HEK293T (cell line): ENCODE measurements at places on chromosomes 7 and 10.

DNA sequence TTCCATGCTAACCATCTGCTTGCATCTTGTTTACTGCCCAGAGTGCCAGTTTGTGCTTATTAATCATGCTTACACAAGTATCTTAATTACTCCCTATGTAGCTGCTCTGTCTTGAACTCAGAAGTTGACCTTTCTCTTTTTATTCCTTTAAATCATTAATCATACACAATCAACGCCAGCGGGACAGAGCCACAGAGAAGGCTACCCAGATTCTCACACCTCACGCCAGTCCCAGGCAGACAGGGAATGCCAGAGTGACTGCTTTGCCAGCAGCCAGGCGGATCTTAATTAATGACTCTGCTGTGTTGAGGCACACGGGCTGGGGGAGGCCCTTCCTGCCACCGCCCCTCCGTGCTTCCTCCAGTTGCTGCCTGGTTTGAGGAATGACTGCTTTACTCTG, 229.4 kb downstream of the LRMDA start:
- DNase-seq: no peak

GRCh38 chr7:137636376-137636775, 210.4 kb downstream of the DGKI start:
- no peak for DNase-seq

DNA sequence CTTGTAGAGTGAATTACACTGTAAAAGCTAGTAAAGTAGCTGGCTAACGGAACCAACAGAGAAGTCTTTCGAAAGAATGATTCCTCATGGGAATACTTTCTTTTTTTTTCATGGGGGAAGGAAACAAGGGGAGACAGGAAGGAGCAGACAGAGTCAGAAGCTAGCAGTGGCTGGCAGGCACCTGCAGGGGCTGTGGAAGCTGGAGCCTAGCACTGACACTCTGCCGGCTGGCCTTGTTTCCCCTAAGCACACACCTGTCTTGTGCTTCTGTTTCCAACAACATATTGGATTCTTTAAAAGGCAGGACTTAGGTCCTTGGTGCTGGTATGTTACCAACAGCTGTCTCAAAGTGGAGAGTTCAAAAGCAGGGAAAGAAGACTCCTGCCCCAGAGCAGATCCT, 24.7 kb downstream of the NOD1 start:
- DNase-seq: no peak

DNA sequence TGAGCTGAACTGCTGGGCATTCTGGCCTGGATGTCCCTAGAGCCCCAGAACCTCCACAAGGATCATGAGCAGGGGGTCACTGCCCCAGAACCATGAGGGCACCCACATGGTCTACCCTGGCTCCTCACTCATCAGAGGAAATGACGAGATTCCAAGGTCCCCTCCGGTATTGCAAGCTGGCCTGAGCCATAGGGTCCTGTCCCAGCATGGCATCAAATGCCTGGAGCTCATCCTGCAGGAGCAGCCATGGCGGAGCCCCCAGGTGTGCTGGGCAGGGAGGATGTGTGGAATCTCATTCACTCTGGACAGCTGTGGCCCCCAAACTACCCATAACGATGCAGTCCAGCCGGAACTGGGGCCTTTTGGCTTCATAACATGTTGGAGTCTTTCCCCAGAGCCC, 66.6 kb upstream of the ANTXRL start:
- no peak for DNase-seq

- DNase-seq: no peak
These were observed 85.4 kb upstream of the RHOBTB1 start for GRCh38 chr10:61029411-61029810.

DNA sequence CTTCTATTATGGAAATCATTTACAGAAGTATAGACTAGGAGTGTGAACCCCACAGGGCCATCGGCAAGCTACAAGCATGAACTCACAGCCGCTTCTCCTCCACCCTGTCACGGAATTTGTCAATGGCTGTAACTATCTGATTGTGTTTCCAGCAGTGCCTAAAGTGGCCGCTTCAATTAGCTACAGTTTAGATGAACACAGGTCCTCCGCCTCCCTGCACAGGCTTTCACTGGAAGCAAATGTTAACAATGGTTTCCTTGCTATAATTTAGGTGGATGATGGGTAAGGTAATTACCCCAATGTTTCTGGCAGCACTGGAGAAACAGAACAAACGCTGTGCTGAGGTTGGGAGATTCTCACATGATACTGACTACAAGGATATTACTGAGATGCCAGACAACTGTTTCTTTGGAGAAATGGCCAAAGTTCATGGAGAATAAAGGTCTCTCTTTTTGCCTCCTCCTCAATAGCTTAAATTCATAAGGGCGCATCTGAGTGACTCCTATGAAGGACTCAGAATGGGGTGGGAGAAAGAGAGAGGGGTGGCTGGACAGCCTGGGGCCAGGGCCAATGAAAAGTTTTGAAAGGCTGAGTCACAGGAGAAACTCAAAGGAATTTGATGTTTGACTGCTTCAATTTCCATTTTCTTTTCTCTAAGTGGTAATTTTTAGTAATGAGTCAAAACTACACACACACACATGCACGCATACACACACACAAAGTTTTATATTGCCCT, 78.9 kb downstream of the SVIL start:
- no peak for DNase-seq

DNA sequence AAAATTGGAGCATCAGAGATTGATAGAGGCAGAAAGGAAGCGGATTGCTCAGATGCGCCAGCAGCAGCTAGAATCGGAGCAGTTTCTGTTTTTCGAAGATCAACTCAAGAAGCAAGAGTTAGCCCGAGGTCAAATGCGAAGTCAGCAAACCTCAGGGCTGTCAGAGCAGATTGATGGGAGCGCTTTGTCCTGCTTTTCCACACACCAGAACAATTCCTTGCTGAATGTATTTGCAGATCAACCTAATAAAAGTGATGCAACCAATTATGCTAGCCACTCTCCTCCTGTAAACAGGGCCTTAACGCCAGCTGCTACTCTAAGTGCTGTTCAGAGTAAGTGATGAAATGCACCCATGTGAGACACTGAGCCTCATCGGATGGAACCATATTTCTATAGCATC, 33.1 kb downstream of the STAMBPL1 start:
- DNase-seq: peak; percentile 15

DNA sequence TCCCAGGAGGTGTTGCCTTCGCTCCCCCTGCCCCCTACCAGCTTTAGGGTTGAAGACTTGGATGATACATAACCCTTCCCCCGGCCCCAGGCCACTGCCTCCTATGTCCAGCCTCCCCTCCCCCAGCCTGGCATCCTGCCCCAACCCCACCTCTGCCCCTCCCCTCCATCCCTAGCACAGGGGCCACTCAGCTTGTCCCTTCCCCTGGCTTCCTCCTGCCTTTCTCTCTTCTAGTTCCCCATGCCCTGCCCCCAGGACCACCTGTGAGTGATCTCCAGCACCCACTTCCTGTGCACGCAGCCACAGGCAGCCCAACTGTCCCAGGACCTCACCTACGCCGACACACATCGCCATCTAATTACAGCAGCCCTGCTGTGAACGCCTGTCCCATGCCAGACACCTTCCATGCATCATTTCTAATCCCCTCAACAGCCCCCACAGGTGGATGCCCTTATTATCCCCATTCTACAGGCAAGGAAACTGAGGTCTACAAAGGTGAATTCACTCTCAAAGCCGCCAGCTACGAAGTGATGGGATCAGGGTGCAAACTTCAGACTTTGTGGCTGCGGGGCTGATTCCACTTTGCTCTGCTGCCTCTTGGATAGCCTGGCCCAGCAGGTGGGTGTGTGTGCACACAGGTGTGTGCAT, 82.4 kb upstream of the CHST15 start:
- DNase-seq: no peak

DNA sequence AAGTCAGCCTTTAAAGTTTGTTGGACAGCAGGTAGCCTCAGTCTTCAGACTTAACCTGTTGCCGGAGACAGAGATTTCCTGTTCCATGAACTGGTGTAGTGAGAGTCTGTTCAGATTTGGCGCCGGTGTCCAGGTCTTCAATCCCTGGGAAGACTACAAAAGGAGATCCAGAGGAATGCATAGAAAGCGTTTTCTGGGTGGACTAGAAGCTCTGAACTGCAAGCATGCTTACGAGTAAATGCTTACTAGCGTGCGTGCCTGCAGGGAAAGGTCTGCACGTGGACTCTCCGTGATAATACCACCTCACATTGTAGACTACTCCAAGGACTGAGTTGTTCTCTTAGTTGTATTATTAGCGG, 878 bp downstream of the GLRX3 start:
- DNase-seq: no peak

DNA sequence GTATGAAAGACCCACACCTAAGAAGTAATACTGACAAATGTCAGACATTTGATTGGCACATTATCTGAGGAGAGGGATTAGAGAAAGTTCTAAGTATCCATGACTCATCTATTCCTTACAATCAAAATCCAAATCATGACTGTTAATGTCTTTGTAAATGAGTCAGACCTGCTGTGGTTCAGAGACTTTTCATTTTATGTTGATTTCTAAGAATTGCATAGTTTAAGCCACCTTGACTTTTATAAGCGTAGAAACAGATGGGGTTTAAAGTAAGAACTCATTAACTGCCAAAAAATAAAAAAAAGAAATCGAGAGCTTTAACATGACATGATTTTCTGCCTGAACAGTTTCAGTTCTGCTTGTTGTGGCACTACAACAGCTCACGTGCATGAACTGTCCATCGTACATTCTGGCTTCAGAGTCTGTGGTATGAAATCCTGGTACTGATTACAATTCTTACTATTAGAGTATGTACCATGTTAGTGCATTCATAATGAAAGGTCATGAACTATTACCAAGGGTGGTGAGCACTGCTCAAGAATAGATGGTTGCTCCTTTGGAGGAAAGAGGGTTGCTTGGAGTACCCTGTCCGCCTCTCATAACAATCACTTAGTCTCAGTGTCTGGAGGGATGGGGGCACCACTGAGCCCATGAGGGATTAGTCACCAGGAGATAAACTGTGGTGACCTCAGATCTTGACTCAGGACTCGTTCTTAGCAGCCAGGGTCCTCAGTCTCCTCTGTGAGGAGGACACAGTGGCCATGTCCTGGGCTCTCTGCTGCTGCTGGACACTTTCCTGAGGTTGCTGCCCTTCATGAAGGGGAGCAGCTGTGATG, 42.2 kb downstream of the ACSM6 start:
- no peak for DNase-seq

DNA sequence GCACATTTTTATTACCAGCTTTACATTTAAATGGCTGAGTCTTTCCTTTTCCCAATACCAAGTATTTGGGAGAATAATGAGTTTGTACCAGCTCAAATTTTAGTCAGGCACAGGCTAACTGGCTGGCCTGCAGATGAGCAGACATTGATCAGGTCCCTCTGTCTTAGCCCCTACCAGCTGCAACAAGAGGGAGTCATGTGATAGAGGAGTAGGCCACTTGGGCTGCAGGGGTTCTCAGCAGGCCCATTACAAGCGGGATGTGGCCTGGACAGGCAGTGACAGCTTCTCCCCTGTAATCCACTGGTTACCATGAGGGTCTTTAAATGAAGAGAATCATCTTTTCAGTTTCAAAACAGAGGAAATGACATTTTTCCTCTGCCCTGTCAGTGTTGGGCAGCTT, 283.6 kb downstream of the SUGCT start:
- DNase-seq: no peak

GRCh38 chr7:6286486-6286885, 14.1 kb upstream of the CYTH3 start:
- DNase-seq: no peak

DNA sequence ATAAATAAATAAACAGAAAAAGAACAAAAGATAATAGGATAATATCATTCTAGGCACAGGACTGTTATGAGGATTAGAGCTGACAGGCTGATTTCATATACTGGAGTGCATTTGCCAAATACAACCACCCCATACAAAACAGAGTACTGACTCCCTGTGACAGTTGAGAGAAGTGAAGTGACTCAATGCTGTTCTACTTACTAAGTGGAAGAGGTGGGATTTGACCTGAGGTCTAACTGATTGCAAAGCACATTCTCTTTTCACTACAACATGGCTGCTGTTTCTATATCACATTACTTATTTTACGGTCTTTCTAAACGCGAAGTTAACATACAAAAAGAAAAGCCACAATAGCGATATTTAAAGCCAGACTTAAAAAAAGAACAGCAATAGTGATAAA, 51.4 kb downstream of the ITGB1 start:
- no peak for DNase-seq

- DNase-seq: no peak
These were observed 271.0 kb downstream of the POU6F2 start for GRCh38 chr7:39248692-39249090.

DNA sequence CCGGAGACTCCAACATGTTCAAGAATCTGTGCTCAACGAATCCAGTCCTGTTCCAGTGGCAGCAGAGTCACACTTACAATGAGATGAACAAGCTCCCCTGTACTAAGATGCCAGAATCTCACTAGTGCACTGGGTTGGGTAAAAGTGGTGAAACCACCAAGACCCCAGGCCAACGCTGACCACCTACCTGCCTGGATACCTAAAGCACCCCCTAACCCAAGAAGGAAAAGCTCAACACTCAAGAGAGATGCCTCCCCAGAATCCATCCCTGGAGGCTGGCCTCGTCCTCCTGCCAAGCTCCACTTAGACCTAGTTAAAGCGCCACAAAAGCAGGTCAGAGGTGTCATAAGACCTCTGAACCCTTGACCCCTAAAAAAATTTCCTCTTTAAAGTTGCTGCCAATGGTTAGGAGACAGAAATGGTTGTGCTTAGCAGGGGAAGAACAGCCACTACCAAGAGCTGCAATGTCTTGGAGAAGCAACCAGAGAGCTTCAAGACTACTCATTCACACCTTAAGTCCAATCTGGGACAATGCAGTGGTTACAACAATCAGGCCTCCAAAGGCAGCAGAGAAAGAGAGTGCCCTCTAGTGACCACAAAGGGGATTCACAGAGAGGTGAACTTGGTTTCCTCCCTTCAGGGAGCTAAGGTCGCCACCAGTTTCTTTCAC, 94.6 kb upstream of the MACROH2A2 start:
- peak; percentile 78 for DNase-seq

DNA sequence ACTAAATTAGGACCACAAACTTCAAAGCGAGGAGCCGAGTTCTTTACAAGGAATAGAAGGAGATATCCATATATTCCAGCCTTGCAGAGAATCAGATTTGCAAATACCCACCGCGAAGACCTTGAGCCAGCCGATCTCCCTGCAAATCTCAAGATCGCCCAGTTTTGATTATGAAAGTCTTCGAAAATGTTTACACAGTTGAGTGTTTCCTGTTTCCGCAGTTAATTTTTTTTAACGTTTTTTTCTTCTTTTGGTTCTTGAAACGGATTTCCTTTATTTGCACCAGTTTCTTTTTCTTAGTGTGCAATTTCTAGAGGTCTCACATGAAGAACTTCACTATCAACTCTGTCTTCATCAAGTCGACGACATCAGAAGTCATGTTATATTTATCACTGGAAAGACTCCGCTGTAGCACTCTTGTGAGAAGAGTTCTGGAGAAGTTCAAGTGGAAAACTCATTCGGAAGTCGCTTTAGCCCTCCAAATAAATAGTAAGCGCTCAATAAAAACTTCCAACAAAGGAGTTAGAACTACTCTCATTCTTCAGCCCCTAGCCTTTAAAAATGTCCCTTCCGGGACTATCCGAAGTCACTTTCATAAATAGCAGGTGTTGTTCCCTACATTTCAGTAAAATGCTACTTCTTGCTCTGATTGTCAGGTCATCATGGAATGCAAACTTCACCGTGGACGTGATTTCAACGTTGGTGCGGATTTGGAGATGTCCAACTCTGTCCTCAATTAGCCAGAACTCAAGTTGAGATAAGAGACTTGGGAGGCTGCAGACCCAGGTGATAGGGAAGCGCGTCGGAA, 11.9 kb upstream of the SPAG6 start:
- no peak for DNase-seq

- no peak for DNase-seq
These were observed 348.8 kb downstream of the GALNT17 start for GRCh38 chr7:71480791-71481190.
